Activated naive CD4-positive, alpha-beta T cell treated with Interleukin-2 at 50 U/mL for 16 hours (primary cell): ENCODE measurements at places on chromosomes 12 and 14.

GRCh38 chr12:108289350-108290161 lies 49.6 kb downstream of the CMKLR1 start:
- DNase-seq: no peak

DNA sequence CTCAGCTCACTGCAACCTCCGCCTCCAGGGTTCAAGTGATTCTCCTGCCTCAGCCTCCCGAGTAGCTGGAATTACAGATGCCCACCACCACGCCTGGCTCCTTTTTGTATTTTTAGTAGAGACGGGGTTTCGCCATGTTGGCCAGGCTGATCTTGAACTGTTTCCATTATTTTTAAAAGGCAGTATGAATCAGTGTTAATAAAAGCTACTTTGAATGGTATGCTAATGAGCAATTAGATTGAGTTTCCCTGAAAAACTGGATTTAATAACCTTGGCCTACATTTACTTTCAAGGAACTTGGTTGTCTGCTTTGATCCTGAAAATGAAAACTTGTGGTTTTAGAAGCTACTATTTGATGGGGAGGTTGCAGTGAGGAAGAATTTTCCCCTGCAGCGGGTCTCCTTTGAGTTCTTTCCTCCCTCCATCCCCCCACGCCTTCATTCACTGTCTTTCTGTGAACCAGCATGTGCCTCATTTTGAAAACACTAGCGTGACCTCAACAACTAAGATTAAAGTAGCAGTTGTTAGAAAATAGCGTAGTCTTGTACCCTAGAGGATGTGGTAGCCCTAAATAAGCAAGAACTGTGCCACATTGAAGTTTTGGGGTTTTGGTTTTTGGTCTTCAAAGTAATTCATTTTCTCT lies 17.8 kb upstream of the RPS6KA5 start:
- DNase-seq: peak; percentile 64

DNA sequence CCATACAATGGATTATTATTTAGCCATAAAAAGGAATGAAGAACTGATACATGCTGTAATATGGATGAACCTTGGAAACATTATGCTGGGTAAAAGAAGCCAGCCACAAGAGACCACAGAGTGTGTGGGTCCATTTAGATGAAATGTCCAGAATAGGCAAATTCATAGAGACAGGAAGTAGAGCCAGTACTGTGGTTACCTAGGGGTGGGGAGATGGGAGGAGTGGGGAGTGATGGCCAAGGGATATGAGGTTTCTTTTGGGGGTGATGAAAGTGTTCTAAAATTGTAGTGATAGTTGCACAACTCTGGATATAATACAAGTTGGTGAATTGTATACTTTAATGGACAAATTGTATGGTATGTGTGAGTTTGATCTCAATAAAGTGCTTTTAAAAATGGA lies 18.6 kb downstream of the JDP2 start:
- DNase-seq: no peak

DNA sequence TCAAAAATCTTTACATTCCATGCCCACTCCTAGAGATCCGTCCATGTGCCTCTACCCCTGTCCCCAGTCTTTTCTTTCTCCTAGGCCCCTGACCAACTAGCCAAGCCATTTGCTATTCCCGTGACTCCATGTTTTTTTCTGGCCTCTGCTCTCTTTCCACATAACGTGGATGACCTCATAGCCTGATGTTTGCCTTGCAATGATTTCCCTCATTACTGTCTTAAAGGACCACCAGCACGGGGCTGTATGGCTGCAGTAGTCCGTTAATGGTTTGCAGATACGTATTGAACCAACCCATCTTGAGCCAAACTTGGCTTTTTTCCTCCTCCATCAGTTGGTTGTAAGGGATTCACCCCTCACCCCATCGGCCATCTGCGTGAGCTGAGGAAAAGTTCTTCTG lies 226.0 kb downstream of the PCNX1 start:
- DNase-seq: no peak

- no peak for DNase-seq
Observed at GRCh38 chr14:90426663-90427062, 29.8 kb downstream of the CALM1 start.

- no peak for DNase-seq
Observed at GRCh38 chr14:71374989-71375388, 467.7 kb downstream of the PCNX1 start.

DNA sequence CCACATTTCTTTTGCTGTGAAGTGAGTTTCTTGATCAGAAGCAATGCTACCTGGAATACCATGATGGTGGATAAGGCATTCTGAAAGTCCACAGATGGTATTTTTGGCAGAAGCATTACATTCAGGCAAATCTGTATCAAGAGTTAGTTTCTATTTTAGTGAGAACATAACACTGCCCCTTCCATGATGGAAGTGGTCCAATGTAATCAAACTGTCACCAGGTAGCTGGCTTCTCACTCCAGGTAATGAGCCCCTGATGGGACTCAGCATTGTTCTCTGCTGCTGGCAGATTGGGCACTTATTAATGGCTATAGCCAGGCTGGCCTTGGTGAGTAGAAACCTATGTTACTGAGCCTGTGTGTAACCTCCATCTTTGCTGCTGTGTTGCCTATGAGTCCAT lies 80.7 kb downstream of the KCNA5 start:
- no peak for DNase-seq

DNA sequence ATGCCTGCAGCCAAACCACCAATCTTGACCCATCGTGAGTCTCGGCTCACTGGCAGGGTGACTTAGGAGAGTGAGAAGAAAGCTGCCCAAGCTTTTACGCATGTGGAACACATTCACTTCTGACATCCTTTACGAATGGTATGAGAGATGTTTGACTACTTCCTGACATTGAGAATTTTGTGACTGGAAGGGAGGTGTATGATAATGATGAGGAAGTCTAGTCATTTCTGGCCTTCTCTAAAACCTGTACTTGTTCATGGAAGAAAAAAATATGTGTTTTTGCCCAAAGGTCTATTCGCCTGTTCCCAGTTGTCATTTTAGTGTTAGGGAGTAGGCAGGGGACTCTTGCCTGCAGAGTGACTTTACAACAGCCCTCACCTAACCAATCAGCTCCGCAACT lies 227.2 kb upstream of the ATP2B1 start:
- no peak for DNase-seq

DNA sequence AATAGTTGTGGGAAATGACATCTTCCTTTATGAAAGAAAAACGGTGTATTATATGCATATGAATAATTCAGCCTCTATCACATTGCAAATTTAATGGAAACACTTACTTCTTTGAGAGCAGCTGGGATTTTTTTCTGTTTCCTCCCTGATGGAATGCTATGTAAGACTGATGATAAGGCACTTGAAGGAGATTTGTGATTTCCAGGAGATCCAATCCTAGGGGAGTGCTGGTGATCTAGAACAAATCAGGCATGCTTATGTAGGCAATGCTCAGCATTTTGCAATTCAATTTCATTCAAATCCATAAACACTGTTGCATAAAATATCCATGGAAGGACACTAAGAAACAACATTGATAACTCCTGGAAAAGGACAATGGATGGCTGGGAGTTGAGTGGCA lies 16.0 kb upstream of the NR2C1 start:
- DNase-seq: no peak

DNA sequence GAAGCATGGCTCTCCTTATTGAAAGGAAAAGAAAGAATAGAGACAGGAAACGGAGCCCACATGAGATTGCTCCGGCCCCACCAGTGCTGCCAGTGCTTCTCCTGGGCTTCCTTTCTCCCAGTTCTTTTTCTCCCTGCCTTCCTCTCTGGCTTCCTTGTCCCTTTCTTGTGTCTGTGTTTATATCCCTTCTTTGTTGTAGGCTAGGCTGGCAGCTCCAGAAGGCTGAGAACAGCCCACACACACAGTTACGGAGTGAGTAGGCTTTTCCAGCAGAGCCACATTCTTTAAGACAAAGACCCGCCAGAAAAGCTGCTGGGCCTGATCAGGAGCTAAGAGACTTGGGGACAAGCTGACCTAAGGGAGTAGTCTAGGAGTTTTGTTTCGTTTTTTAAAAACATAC lies 13.0 kb downstream of the CIPC start:
- no peak for DNase-seq

GRCh38 chr12:125314051-125314755 lies 249.0 kb downstream of the AACS start:
- no peak for DNase-seq

DNA sequence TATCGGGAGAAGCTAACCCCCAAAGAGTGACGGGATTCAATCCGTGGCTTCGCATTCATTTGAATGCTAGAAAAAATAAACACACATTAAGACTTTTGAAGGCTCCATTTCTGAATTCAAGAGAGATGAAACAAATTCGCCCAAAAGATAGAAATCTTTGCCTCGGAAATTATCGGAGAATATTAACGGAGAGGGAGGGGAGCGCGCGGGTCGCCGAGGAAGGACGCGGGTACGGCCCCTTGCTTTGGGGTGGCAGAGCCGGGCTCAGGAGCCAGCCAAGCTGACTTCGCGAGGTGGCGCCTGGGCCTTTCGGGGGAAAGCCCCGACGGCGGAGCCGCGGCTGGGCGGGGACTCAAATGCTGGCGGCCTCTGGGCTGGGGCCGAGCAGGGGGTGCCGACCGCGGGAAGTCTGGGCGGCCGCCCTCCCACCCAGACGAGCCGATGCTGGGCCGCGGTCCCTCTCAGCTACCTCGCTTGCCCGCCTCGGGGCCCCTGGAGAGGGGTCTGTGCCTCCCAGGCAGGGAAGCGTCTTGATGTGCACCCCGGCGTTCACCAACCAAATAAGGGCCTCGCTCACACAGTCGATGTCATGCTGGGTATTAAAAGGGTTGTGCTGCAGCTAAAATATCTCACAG lies 14.7 kb downstream of the NKX2-1 start:
- no peak for DNase-seq

DNA sequence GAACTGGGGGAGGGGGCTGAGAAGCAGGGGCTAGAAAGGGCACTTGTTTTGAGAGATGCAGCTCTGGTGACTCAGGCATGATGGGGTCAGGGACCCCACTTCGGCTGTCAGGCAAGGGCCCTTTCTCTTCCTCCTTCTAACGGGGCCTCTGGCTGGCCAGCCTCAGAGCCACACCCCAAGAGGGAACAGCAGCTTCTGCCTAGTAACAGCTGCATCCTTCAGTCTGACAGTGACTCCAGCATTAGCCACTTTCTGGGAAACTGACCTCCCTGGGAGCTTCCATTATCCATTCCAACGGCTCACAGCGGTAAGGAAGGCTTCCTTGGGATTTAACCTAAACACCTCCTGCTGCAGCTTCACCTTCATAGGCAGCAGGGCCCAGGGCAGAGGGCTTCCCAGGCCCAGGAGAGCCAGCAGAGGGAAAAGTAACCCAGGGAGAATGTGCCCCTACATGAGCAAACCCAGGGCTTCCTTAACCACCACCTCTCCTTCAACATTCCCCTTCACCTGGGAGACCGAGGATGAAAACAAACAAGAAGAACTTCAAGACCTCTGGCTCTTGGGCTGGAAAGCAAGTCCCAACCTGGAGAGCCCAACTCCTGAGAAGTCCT lies 2.7 kb downstream of the NCKAP5L start:
- no peak for DNase-seq

- no peak for DNase-seq
Observed at GRCh38 chr12:64193931-64194330, 28.2 kb downstream of the KICS2 start.

- DNase-seq: no peak
Observed at GRCh38 chr12:41661141-41661765, 473.1 kb downstream of the PDZRN4 start.

DNA sequence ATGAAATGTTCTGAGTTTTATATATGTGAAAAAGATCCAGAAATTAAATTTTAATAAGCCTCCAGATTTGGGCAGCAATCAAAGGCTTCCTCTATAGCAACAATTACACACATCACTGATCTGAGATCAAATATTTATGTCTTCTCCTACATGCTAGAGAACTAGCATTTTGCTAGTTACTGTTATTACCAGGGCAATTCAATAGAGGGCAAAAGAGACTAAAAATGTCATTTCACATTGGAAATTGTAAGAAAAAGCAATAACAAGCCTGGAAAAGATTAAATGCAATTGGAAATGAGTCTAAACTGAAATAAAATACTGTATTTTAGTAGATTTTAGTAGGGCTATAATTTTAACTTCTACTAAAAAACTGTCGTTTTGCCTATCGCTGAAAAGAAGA lies 32.6 kb upstream of the ANO6 start:
- DNase-seq: no peak

GRCh38 chr12:29569132-29569757 lies 71.8 kb upstream of the OVCH1 start:
- no peak for DNase-seq

GRCh38 chr12:77537663-77538062 lies 293.0 kb upstream of the NAV3 start:
- DNase-seq: no peak

DNA sequence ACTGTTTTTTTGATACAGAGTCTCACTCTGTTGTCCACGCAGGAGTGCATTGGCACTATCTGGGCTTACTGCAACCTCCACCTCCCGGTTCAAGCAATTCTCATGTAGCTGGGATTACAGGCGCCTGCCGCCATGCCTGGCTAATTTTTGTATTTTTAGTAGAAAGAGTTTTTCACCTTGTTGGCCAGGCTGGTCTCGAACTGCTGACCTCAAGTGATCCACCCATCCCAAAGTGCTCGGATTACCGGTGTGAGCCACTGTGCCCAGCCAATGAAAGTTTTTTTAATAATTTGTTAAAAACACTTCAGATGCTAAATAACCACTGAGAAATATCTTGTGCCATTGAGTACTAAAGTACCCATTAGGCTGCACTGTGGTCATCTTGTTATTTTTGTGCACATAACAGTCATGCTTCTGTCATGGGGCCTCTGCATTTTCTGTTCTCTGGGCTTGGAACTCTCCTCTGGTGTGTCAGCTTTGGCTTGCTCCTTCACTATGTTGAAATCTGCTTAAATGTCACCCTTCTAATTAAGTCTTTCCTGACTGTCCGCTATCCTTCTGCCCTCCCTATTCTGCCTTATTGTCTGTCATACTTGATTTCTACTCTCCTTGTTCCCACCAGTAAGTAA lies 105.1 kb downstream of the KTN1 start:
- DNase-seq: no peak

DNA sequence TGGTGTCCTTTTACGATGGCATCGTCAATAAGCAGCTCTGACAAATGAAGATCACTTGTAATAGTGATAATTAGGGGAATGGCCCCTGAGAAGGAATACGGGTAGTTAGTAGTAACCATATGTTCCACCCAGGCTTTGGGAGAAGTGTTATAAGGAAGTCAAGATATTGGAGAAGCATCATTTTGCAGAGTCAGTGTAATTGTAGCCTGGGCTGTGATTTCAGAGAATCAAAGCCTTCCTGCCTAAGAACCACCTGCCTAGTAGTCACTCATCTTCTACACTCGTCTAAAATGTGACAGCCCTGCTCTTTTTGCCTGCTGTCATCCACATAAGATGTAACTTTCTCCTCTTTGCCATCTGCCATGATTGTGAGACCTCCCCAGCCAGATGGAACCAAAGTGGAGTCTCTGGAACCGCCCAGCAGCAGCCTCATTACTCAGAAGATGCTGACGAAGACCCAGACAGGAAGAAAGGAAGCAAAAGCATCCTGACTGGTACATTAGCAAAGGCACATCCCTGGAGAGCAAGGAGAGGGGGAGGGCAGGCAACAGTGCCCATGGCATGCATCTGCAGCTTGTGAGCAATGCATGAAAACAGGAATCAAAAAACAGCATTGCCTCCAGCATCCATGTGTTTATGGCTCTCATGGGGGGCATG lies 12.6 kb upstream of the EDDM3A start:
- DNase-seq: no peak

- DNase-seq: no peak
Observed at GRCh38 chr12:31496257-31496656, 94.7 kb downstream of the DENND5B start.
